ENCODE measurements at places on chromosomes 6 and 20.

- DNase-seq = no peak
These were observed 5.9 kb downstream of the OSTM1 start for GRCh38 chr6:108068618-108069017.

DNA sequence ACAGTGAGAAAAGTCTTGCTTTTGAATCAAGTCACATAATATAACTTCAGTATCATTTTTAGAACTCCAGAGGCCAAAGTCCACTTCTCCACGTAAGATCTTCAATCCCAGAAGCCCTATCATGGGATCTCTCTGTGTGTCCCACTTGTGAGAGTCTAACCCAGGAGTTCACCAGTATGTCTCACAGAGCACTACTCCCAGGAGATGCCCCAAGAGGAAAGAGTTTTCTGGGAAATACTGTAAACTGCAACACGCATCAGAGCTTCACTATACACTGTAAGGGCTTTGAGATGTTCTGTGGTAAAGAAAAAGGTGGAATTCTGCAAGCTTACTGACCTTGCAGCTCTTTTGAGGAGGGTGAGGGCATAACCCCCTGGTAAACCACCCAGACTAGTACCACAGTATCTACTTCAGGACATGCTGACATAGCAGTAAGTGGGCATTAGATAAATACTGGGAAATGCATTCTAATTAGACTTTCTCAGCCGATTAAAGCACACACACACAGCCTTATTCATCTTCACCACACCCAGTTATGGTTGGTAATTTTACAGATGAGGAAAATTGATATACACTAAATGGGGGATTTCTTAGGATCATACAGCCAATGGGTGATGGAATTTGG is 12.3 kb downstream of the DCBLD1 start:
- DNase-seq = peak; percentile 38

GRCh38 chr6:167690931-167691330 is 135.8 kb upstream of the AFDN start:
- DNase-seq = no peak

DNA sequence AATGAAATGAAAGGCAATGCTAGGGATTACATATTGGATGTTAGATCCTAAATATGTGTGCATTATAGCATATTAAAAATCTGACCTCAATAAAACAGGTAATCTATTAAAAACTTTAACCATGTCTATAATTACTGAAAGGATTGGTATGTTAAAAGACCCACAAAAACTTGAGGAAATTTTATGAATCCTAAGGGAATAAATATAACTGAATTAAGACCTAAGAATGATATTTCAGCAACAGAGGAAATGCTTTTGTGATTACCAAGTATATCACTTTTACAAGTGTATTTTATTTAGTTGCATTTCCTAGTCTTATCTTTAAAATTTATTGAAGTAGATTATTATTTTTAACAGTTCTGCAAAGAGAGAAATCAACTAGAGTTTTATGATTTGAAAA is 571.5 kb downstream of the HDGFL1 start:
- DNase-seq = no peak

DNA sequence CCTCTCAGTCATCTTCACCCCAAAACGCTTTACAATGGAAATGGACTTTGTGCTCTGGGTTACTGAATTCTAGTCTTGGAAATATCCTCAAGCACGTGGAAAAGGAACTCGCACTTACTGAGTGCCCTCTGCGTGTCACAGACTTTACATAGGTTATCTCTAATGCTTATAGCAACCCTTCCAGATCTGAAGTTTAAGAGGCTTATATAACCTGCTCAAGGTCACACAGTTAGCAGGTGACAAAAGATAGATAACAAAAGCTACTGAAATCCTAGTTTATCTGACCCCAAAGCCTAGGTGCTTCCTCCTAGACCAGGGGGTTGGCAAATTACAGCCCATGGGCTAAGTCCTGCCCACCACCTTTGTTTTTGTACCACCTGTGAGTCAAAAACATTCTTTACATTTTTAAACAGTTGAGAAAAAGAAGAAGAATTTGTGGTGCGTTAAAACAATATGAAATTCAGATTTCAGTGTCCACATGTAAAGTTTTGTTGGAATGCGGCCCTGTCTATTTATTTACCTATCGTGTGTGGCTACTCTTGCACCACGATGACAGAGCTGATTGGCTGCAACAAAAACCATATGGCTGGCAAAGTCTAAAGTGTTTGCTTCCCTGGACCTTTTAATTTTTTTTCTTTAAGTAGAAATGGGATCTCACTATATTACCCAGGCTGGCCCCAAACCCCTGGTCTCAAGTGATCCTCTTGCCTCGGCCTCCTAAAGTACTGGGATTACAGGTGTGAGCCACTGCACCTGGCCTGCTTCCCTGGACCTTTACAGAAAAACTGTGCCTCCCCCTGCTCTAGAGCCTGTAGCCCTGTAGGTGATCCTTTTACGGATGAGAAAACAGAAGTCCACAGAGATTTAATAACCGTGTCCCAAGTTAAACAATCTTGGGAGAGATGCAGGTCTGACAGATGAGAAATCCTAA is 110.2 kb upstream of the RREB1 start:
- no peak for DNase-seq

GRCh38 chr6:1068068-1068467 is 243.8 kb upstream of the FOXQ1 start:
- peak; percentile 79 for DNase-seq

DNA sequence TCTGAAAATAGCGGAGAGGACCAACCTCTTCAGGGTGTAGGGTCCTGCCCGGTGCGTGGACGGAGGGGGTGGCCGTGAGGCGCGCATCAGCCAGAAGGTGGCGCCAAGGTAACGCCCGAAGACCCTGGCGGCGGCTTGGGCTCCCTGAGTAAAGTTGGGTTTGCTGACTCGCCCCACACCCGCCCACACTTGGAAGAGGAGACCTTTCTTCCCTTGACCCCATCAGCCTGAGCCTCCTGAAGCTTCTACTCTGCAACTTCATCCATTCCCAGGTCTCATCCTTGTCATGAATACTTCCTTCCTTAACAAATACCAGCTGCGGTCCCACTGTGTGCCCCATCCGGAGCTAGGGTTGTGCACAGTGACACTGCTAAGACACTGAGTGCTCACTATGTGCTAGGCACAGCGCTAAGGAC is 14.6 kb downstream of the CD40 start:
- DNase-seq = peak; percentile 63

- peak; percentile 10 for DNase-seq
These were observed 25.3 kb downstream of the CTCFL start for GRCh38 chr20:57499676-57500075.

DNA sequence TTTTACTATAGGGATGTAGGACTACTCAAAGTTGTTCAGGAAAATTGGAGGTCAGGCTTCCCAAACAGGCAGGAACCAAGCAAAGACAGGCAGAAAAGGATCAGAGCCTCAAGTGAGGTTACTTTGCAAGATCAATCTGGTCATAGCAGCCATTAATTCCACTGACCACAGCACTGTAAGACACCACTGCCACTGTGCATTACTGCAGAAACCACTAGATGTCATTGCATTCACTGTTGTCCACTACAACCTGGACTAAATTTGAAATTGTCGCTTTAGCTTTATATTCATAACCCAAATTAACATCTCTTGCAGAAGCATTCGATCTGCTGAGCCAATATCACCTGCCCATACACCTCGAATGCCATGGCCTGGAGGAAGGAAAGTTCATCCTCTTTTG is 126.9 kb upstream of the UFL1 start:
- DNase-seq = peak; percentile 28

GRCh38 chr6:136994782-136995181 is 50.0 kb downstream of the IL20RA start:
- no peak for DNase-seq

DNA sequence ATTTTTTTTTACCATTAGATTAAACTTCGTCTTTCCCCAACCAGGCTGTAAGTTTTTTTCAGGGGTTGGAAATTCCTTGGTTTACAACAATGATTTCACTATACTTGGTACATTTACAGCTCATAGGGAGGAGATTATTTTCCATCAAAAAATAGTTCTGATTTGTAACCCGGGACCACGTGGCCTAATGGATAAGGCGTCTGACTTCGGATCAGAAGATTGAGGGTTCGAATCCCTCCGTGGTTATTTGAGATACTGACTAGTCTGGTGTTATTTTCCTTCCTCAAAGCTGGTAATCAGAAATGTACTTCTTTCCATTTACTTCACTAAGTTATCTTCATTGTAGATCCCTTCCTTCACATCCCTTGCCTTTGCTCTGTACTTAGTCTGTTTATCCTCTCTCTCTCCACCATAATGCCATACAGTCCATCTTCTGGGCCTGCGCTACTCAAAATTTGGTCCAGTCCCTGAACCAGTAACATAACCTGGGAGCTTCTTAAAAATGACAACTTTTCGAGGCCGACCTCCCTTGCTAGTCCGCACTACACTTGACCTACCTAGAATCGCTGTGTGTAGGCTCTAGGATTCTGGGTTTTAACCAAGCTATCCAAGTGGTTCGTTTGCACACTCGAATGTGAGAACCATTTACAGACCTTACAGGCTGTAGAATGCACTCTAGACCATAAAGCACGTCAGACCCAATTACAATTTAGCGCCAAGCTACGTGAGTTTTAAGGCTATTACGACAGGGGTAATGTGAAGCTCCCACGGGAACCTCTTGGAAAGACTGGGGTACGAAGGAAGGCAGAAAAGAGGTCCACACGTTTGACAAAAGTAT is 42.1 kb upstream of the BTN3A2 start:
- peak; percentile 85 for DNase-seq

Measured in bronchial epithelial cell (primary cell).